ENCODE measurements at places on chromosomes 16 and 17. TPM values are rescaled to one million over a fixed set of nuclear protein-coding genes. Genes with fewer than 3 reads are reported as not detected.

The RHBDF1 gene
- 0.33 TPM for total RNA-seq

The MYH2 gene
- not detected for total RNA-seq

The GAS7 gene
- total RNA-seq, result 1.8 TPM

The CALCOCO2 gene
- 142 TPM for total RNA-seq

The CHST4 gene
- total RNA-seq, result not detected

The EPX gene
- not detected for total RNA-seq

The RNF151 gene
- total RNA-seq, result not detected

The PLLP gene
- total RNA-seq, result 2.5 TPM

Measured in CD4-positive, alpha-beta T cell (primary cell).